ENCODE measurements at places on chromosomes 11 and 22.

- DNase-seq = no peak
Measured at GRCh38 chr11:27421819-27422494, 50.6 kb downstream of the LGR4 start.

DNA sequence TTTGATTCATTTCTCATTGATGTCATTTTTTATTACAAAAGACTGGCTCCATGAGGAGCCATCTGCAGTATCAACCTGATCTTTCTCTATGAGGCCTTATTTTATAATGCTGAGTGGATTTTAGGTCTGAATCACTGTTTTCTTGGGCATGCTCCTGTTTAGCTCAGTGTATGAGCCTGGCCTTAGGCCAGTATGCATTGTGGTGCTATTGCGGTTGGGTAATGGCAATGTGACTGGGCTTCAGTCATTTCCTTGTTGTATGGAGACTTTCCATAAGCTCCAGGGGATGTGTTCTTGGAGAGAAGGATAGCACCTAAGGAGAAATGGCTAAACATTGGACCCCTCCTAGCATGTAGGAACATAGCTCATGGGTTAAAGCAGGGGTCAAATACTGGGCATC is 293.2 kb downstream of the NELL1 start:
- no peak for DNase-seq

DNA sequence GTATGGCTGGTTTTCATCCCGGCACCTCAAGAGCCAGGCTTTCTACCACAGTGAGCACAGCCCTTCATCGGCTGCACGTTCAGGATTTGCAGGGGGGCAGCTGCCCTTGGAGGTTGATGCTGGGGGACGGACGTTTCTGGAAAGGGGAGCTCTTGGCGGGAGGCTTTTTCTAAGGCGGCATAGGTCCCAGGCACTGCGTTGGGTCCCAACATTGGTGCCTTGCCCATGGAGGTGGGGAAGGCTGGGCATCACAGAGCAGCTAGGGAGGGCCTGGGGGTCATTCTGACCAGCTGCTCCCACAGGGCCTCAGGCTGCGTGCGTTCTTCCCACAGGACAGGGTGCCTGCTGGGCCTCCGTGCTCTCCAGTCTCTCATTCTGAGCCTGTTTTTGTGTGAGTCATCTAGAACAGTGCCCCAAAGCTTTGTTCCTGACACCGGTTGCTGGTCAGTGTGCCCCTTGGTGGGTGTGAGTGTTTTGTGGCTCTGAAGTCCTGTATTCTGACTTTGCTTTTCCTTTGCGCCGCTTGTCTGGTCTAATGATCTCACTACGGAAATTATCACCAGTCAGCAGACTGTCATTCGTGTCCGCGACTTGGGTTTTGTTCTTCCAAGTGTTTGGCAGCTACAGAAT is 275.9 kb downstream of the TBC1D22A start:
- DNase-seq = no peak

DNA sequence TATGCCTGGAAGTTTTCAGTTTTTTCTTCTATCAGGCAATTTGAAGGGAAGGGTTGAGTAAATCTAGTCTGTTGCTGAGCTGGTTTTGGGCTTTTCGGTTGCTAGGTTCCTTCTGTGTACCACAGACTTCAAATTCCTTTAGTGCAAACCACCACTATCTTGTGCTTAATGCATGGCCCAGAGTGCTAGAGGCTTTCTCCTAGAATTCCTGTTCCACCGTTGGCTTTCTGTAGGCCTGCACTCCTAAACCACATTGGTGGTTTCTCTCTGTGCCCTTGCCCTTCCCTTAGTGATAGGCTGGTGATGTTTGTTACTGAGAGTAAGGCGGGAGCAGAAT is 47.1 kb upstream of the CTSC start:
- no peak for DNase-seq

DNA sequence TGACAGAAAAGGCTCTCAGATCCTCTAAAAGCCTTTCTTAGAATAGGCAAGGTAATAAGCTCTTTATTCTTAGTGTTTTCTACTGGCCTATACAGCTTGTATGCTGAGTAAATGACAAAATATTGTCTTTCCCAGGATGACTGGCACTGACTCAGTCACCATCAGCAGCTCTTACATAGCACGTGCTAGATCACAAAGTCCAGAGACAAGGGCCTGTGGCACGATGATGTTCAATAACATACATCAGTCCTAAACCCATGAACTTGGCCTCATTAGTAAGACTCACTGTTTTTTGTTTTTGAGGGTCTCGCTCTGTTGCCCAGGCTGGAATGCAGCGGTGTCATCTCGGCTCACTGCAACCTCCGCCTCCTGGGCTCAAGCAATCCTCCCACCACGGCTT is 42.7 kb downstream of the CELF1 start:
- DNase-seq = no peak

GRCh38 chr11:46625406-46625805 is 8.1 kb downstream of the ATG13 start:
- no peak for DNase-seq

Data from left cardiac atrium (tissue), 4 donors.